Stimulated activated CD4-positive, alpha-beta T cell treated with anti-CD3 and anti-CD28 coated beads, Interleukin-15, amount 100 ng/mL, for 24 hours (primary cell): ENCODE measurements at places on chromosomes 13 and 19.

DNA sequence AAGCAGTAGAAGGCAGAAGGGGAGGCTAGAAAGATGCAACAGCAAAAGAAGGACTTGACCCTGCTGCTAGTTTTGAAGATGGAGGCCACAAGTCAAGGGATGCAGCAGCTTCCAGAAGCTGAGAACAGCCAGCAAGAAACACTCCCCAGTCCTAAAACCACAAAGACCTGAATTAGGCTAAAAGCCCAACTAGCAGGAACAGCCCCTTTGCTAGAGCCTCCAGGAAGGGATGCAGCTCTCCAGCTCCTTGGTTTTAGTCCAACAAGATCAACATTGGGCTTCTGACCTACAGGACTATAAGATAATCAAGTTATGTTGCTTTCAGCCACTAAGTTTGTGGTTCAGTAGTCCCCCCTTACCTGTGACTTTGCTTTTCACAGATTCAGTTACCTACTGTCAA, 10.5 kb upstream of the LATS2 start:
- no peak for DNase-seq

GRCh38 chr19:54273821-54274220, 7.1 kb downstream of the LILRB2 start:
- no peak for DNase-seq

- no peak for DNase-seq
Observed at GRCh38 chr13:44347301-44347700, 26.3 kb upstream of the SERP2 start.

GRCh38 chr13:51885651-51886050, 23.9 kb downstream of the CCDC70 start:
- DNase-seq = no peak

DNA sequence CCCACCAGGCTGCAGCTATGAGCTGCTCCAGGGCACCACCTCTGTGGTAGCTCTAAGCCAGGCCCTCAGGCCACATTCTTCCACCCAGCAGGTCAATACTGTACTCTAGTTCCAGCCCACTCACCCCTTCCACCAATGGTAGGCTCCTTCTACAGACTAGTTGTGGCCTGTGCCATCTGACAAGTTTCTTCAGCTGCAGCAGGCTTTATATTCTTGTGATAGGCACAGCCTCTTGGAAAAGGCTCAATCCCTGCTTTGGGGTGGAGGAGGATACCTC, 8.5 kb downstream of the MICU2 start:
- no peak for DNase-seq

DNA sequence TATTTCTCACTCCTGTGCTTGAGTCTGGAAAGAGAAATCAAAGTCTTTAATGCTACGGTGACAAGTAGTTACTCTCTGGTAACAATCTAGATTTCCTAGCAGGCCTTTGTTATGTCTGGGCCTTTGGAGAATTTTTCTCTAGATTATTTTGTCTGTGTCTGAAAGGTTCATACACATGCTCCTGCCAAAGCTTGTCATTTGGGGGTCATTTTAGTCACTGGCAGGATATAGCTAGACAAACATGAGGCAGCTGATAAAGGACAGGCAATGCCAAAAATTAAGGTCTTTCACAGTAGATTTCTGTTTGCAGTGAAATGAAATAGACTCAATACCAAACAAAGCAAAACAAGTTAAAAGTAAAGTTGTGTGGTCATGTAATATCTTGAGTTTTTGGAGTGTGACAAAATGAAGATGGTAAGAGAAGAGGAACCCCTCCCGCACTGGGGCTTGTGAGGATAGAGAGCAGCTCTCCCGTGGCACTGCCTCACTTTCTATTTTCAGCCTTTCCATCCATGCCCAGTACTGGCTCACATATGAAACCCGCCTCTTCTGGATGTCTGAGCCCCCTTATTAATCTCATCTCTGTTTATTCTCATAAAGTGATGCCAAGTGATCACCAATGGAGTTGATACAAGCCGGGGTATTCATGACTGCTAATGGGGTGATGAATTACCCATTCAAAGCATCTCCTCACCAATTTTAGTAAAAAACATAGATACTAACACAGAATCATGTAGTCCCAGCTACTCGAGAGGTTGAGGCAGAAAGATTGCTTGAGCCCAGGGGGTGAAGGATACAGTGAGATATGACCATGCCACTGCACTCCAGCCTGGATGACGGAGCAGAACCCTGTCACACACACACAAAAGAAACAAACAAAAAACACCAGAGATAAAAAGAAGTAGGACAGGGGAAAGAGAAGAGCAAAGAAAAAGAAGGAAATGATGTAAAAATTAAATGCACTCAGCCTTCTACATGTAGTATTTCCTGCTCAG, 389.3 kb downstream of the FGF14 start:
- DNase-seq = no peak

DNA sequence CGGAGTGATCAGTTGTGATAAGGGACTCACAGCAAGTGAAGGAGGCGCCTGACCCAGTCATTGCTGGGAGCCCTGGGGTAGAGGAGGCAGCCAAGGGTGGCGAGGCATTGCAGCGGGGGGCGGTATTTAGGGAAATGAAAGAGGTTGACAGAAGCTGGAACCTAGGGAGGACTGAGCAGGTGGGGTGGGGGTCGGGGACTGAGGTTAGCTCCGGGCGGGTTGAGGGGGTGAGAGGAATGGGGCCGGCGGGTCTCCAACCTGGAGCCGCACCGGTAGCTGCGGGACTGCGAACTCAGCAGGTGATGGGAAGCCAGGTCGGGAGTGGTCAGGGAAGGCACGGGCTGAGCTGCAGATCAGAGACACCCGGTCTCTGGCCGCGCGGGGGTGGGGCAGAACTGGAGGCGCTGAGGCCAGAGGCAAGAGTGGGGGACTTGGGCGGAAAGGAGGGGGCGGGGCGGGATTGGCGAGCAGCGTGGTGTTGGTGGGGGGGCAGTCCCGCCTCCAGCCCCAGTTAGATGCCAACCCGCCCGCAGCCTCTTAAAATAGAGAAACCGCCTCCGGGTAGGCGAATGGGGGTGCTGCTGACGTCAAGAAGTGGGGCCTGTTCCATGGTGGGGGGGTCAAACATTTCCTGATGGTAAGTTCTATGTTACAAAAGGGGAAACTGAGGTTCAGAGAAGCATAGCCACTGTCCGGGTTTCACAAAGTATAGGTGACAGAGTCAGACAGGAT, 1.5 kb downstream of the MAST3 start:
- peak; percentile 62 for DNase-seq

GRCh38 chr19:16901491-16902175, 12.8 kb downstream of the F2RL3 start:
- no peak for DNase-seq

DNA sequence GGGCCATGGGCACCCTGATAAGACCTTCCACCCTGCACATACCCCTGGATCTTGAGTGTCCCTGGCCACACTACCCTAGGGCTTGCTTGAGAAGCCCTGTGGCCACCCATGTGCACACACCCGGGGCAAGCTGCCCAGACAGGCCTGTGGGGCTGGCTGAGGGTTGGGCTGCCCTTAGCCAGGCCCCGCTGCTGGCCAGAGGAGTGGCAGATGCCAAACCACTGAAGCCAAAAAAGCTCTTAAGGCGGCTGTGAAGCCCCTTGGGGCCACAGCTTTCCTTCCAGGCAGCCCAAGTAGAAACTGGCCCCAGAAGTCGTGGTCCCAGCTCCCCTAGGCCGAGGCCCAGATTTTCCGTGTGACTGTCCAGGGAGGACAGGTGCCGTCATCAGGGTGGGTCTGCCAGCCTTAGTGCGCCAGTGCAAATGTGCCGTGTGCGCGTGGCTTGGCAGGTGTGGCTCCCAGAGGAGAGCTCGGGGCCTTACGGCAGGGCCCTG, 14.8 kb downstream of the CEBPG start:
- DNase-seq = no peak

DNA sequence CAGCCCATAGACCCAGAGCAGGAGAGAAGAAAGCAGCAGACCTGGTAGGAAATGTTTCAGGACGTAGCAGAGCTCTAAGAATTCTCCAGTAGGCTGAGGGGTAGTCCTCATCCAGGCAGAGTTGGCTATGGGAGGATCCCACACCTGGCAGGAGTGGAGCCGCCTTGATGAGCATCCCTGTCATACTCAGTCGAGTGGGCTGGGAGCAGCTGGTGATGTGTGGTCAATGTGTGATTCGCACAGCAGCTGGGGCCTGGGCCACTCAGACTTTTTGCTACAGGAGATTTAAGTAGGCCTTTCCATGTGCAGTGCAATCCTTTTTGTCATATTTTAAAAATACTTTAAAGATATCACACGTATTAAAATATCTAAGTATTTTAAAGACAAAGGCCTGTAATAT, 56.6 kb downstream of the MYO16 start:
- DNase-seq = no peak

- no peak for DNase-seq
Observed at GRCh38 chr13:47572375-47572774, 428.7 kb downstream of the SUCLA2 start.

DNA sequence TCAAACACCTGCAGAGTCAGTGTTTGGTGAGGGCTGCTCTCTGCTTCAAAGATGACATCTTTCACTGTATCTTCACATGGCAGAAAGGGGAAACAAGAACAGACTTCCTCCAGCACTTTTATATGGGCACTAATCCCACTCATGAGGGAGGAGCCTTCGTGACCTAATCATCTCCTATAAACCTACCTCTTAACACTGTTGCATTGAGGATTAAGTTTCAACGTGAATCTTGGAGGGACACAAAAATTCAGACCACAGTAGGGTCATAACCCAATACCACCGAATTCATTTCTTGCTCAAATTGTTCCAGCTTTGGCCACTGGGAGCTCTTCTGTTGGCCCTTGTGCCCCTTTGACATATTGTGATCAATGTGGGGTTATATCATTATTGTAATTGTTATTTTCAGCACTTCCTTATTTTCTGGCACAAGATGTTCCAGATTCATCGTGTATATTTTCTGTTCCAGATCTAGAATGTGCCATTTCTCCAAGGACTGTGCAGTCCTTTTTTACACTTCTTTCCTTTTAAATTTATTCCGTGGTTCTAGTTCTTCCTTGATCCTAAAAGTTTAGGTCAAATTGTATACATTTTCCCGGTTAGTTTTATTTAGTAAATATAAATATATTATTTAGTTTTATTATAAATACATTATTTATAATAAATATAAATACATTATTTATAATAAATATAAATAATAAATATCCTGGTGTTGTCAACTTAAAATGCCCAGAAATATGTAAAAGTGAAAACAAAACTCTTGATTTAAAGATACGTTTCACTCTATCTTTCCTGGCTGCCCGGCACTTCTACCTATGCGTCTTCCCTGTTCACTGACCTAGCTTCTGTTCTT, 35.5 kb upstream of the IGFL4 start:
- no peak for DNase-seq

DNA sequence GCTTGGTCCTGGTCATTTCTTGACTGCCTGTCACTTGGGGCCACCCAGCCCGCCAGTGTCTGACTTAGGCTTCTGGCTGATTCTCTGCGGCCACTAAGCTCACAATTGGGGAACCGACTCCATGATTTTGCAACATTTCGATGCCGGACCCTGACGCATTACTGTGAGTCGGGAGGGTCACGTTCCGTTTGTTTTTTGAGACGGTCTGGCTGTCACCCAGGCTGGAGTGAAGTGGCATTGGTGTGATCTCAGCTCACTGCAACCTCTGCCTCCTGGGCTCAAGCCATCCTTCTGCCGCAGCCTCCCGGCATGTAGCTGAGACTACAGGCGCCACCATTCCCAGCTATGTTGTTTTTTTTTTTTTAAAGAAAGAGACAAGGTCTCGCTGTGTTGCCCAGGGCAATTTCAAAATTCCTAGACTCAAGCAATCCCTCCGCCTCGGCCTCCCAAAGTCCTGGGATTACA, 3.2 kb upstream of the ADAT3 start:
- DNase-seq = no peak

DNA sequence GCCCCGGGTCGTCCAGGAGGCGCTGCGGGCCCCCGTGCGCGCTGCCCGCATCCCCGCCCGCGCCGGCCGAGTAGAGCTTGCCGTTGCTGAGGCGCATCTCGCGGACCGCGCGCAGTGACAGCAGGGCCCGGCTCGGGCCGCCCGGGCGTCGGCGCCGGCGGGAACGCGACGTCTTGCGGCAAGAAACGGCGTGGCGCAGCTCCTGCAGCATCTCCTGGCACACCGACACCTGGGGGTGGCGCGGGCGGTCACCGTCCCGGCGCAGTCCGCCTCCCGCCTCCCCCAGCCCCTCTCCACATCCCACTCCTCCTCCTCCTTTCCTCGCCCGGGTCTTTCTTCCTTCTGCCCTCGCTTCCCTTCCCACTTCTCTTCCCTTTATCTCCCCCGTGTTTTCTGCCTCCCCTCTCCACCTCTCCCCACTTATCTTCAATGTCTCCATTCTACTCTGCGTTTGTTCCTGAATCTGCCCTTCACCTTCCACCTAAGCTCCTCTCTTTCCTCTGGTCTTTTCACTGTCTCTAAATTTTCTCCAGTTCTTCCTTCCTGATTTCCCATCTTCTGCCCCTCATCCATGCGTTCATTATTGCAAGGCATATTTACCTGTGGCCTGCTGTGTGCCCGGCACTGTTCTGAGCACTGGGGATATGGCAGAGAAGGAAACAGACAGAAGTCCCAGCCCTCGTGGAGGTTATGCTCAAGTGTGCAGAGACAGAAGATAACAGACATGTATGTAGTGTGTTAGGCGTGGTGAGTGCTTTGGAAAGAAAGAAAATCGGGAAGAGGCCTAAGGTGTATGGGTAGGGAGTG, 5.2 kb upstream of the ATP1A3 start:
- peak; percentile 43 for DNase-seq

GRCh38 chr13:94030415-94031119, 448.9 kb downstream of the DCT start:
- DNase-seq = no peak

GRCh38 chr19:34273121-34273520, 18.8 kb downstream of the GARRE1 start:
- DNase-seq = no peak
